ENCODE measurements at places on chromosomes 5 and 9. TPM values are rescaled to one million over a fixed set of nuclear protein-coding genes. Genes with fewer than 3 reads are reported as not detected.

BRD3OS gene
- total RNA-seq, result 7.3 TPM

PCDHGA9 gene
- total RNA-seq, result 8.2 TPM

PCDHA7 gene
- total RNA-seq, result 1.3 TPM

LCN1 gene
- total RNA-seq, result not detected

NUP155 gene
- 10.2 TPM for total RNA-seq

TNPO1 gene
- total RNA-seq, result 71.9 TPM

RELL2 gene
- total RNA-seq, result 8.9 TPM

- H3K36me3 ChIP-seq, result no peaks in the 10 kb centered on the region
- no peak overlapping the region for H3K27ac ChIP-seq
- H3K27me3 ChIP-seq, result no peaks in the 10 kb centered on the region
- peaks cover 9% of the 10 kb centered on the region for H3K4me1 ChIP-seq
Measured at GRCh38 chr9:108156270-108156998, 666.9 kb upstream of the KLF4 start.

DNA sequence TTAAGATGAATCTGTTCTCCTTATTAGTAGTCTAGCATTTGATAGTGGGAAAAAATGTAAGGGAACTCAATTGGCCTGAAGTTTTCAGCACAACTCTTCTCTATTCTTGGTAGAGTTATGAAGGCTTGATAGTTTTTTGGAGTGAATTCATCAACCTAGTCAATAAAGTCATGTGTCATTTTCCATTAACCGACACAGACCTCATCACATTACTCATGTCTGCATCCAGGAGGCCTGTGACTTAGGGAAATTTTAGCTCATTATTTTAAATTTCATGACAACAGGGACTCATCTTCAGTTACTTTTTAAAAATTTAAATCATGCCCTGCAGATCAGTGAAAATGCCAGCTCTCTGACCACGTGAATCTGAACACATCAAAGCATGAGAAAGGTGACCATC lies 63.3 kb downstream of the ADAMTS16 start:
- no peak for DNase-seq
- H3K4me3 ChIP-seq, result no peak overlapping the region
- no peaks in the 10 kb centered on the region for H3K4me1 ChIP-seq
- no peaks in the 10 kb centered on the region for H3K36me3 ChIP-seq

- DNase-seq, result no peak
- no peaks in the 10 kb centered on the region for H3K4me1 ChIP-seq
Measured at GRCh38 chr5:66969963-66970362, 226.6 kb downstream of the CD180 start.

DNA sequence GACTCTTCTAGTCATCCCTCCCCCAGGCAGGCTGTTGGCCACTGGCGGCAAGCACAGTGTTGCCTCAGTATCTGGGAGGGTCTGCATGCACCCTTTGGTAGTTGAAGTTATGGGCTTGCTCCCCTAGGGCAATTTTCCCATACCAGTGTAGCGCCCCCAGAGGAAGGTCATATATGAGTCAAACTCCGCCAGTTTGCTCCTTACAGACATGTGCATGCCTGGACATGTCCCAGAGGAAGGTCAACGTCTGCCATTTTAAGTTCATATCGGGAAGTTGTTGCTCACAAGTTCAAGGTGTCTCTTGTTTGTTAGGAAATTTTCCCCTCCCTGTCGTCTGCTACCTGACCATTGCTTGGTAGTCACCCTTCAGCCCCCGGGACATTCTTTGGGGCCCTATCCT lies 51.3 kb upstream of the MROH2B start:
- DNase-seq, result no peak
- no peak overlapping the region for H3K27ac ChIP-seq
- no peak overlapping the region for H3K4me3 ChIP-seq
- no peaks in the 10 kb centered on the region for H3K27me3 ChIP-seq

GRCh38 chr5:28014779-28015178 lies 976.4 kb upstream of the CDH9 start:
- DNase-seq, result no peak
- H3K36me3 ChIP-seq, result no peaks in the 10 kb centered on the region
- H3K27me3 ChIP-seq, result no peaks in the 10 kb centered on the region
- H3K4me3 ChIP-seq, result no peak overlapping the region

GRCh38 chr5:143426437-143426991 lies 23.0 kb upstream of the NR3C1 start:
- DNase-seq, result no peak
- no peaks in the 10 kb centered on the region for H3K4me1 ChIP-seq

DNA sequence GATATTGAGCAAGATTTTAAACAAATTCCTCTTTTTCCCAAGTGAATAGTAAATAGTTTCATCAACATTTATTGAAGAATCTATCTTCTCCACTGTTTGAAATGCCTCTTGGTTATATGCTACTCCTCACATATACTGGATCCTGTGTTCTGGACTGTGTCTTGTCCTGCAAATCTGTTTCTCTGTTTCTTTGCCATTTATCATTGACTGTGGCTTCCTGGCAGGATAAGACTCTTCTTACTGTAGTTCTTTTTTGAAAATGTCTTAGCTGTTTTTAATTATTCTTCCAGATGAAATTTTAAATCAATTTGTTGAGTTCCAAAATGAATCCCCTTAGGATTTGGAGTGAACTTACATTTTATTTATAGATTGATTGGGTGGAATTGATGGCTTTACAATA lies 27.8 kb downstream of the RALGPS1 start:
- no peaks in the 10 kb centered on the region for H3K27me3 ChIP-seq
- no peaks in the 10 kb centered on the region for H3K36me3 ChIP-seq
- no peak overlapping the region for H3K27ac ChIP-seq
- no peak for DNase-seq

DNA sequence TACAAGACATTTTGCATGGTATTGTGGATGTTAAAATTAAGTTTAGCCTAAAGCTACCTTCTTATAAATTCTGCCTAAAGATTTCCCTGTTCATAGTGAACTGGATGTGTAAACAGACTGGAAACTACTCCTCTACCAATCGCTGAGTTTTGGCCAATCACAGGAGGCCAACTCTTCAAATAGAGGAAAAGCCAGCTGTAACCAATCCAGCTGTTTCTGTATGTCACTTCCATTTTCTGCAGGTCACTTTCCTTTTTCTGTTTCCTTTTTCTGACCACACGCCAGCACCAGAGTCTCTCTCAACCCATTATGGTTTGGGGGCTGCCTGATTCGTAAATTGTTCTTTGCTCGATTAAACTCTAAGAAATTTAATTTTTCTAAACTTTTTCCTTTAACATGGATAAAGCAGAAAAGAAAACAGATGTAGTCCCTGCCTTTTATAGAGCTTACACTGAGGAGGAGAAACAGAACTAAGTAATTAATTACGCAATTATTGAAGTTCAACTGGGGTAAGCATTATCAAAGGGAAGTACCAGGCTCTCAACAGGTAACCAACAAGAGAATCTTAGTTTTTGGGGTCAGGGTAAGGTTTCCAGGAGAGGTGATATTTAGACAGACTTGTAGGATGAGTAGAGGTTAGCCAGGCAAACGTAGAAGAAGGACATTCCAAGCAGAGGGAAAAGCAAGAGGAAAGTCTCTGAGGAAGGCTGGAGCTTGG lies 27.7 kb downstream of the RANBP3L start:
- no peaks in the 10 kb centered on the region for H3K27me3 ChIP-seq
- no peaks in the 10 kb centered on the region for H3K36me3 ChIP-seq
- H3K27ac ChIP-seq, result no peak overlapping the region
- peak; percentile 2 for DNase-seq
- H3K4me3 ChIP-seq, result no peak overlapping the region

DNA sequence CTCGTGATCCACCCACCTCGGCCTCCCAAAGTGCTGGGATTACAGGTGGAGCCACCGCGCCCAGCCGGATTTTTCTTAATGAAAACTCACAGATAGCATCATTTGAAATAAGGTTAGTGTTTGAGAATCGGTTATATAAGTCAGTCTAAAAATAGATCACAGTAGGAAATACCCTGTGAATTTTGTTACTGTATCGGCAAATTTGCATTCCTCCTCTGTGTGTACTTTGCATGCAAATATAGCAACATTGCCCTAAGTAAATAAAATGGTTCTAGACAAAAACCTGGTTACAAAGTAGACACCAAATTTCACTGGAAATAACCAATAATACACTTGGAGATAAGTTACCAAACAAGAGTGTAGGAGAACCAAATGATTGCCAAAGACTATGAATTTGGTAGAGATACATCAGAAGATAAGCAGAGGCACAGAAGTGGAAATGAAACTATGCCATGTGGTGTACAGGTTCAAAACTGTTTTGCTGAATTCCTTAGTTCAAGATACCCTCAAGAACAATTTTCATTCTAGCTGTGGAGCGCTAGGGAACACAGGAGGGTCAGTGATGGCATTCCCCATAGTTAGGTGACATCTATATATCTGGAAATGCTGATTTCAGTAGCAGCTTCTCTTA lies 58.1 kb downstream of the ICE1 start:
- DNase-seq, result no peak
- no peak overlapping the region for H3K4me3 ChIP-seq
- H3K27me3 ChIP-seq, result no peaks in the 10 kb centered on the region
- H3K4me1 ChIP-seq, result no peaks in the 10 kb centered on the region

DNA sequence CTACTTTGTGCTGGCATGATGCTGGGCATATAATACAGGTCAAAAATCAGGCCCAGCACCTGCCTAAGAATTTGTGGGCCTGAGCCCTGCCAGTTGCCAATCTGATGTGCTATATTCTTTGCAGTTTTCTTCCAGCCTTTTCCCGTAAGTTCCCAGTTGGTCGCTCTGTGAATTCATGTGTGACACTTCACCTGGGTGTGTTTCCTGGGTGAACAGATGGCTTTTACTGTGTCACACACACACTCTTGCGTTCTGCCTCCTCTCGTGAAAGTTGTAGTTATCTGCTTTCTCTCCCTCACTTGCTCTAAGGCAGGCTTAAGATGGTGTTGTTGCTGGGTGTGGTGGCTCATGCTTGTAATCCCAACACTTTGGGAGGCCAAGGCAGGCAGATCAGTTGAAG lies 153.5 kb upstream of the DMRT1 start:
- no peaks in the 10 kb centered on the region for H3K36me3 ChIP-seq
- H3K4me3 ChIP-seq, result no peak overlapping the region
- no peak overlapping the region for H3K27ac ChIP-seq
- peaks cover 39% of the 10 kb centered on the region for H3K4me1 ChIP-seq
- no peak for DNase-seq
- no peaks in the 10 kb centered on the region for H3K27me3 ChIP-seq
